ENCODE measurements at places on chromosomes 3 and 15.

DNA sequence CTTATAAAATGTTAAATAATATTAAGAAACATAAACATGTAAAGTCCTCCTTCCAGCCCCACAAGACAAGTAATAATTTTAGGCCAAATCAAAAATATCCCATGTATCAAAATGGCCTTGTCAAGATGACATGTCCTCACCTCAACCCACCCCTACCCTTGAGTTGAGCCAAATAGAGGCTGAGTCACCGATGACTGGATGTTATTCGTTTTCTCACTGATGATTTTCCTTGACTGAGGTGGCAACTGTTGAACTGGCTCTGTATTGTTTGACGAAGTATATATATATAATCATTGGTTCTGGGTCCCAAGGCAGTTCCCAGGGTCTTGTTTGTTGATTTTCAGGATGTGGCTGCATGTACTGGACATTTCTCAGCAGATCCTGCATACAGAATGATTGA is 75.3 kb downstream of the TMEM108 start:
- no peak for DNase-seq

DNA sequence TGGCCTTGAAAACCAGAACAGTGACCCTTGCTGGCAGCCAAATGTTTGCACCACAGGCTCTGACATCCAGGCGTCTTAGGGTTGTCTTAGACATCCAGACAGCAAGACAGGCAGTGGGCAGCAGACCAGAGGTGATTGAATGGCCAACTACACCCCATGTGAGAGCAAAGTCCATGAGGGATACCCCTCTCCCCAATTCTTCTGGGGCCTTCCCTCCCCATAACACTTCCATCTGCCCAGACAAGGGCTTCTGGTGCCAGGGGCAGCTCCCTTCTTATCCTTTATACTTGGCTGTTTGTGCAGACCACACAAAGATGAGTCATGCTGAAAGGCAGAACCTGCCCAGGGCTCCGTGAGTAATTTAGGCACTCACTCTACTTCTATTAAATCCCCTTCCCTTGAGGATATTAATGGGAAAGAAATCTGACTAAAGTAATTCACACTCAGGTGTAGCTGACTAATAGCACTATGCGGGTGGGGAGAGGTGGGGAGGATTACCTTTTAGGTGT is 257.9 kb downstream of the UACA start:
- peak; percentile 83 for DNase-seq

- DNase-seq = peak; percentile 65
These were observed 326.3 kb upstream of the ICE2 start for GRCh38 chr15:60804986-60805949.

GRCh38 chr3:109952924-109953323 is 615.6 kb upstream of the DPPA4 start:
- peak; percentile 6 for DNase-seq

DNA sequence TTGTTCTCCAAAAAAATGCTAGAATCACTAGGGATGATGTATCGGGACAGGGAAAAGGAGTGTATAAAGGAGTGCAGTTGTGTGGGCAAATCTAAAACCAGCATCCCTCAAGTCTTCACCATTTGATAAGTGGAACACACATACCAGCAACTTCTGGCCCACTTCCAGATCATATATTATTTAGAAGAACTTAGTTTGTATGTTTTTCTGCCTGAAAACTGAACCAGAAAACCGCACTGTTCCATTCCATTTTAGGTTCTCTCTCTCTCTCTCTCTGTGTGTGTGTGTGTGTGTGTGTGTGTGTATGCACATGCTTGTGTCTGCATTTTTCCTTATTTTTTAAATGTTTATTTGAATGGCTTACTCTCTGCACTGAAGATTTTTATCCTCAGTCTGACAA is 93.5 kb downstream of the SERPINI1 start:
- no peak for DNase-seq

- DNase-seq = peak; percentile 38
These were observed 48.9 kb upstream of the FMN1 start for GRCh38 chr15:33243393-33243792.

- DNase-seq = no peak
These were observed 23.7 kb downstream of the SETMAR start for GRCh38 chr3:4326868-4327267.

DNA sequence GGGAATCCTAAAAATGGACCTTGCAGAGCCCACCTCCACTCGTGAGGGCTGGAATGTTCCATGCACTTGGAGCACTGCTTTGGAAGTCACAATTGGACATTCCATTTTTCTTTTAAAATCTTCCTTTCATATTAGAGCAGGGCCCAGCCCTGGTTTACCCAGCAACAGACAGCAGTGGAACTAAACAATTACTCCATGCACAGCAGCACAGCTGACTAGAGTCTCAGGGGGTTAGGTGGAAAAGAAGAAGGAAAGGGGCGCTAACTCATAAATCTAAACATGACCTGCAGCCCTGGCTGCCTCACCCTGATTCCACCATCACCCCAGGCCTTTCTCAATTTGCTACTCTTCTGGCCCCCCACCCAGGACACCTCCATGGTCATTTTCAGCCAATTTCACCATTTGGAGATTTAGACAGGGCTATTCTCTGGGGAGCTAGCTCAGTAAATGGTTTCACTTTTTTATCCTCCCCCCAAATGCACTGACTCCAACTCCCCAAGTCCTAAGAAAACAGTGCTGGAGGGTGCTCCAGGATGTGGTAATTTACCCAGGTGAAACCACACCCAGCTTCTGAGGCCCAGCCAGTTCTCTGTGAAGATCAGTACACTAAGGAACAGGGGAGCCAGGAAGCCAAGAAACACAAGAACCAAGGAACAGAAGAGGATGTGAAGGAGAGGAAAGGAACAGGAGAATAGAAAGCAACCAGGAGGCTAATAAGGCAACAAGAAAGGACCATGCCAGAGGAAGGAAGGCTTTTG is 1.6 kb upstream of the LRRC31 start:
- DNase-seq = no peak

DNA sequence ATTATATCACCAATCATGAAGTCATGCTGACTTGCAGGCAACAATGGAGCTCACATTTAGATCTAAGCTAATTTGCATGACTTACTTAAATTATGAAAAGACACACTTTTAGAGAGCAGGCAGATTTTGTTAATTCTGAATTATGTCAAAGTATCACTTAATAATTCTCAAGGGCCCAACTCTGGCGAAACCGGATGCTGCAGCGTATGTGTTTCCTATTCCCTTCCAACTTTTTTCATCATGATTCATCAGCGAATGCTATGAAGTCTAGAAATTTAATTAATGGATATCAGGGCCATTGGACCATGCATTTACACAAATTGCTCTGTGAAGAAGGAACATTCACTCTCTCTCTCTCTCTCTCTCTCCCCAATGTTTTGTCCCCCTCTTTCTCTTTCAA is 63.5 kb upstream of the GOLGA8A start:
- no peak for DNase-seq

DNA sequence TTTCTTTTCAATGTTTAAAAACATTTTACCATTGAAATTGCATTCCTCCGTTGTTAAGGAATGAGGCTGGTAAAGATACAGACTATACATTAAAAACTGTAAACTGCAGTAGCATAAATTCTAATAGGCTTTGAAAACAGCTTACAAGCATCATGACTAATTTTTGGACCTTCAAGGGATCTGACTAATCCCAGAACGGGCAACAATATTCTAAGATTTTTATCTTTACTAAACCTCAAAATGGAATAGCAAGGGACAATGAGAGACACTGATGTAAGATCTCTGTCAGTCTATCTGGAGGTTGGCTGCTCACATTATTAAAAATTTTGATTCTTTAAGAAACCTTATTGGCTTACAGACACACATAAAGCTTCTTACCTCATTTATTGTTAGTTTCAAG is 74.7 kb downstream of the BTD start:
- peak; percentile 27 for DNase-seq

Data from fibroblast of skin of right quadriceps (primary cell).